Renal cortex interstitium (tissue), 15 donors: ENCODE measurements at places on chromosomes 11 and 22.

DNA sequence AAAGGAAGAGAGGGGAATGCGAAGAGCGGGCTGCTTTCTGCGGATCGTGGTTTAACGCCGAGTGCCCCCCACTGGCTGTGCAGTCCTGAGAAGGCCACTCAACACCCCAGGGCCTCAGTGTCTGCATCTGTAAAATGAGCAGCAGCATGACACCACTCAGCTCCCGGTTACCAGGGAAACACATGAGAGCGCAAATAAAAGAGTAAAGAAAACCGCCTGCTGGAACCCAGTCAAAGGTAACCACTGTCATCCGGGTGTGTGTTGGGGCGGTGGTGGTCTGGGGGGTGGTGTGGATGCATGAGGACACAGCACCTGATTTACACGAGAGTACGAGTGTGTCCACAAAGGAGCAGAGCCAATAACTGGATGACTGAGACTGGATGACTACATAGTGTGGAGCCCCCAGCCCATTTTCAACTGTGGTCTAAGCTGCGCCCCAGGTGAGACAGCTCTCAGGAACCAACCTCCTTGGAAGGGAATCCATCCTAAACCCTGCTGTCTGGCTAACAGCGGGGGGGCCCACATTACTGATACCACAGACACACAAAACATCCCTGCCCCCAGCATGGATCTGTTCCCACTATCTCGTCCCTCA, 5.7 kb downstream of the CELSR1 start:
- no peak for DNase-seq

DNA sequence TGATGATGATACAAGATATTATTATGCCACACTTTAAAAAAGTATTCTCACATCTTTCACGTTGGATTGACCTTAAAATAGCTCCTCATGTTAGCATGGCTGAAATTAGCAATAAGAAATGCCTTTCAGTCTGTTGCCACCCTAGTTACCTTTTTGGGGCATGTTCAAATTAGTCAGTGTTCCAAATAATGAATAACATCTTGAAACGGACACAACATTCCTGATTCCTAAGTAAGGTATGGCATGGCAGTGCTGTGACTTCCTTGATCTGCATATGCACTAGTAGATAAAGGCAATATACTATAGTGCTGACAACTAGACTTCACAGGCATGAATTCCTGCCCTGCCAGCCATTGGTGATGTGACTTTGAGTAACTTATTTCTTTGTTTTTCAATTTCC, 914.5 kb downstream of the METTL15 start:
- no peak for DNase-seq

GRCh38 chr11:75497788-75498409, 27.8 kb downstream of the GDPD5 start:
- no peak for DNase-seq

DNA sequence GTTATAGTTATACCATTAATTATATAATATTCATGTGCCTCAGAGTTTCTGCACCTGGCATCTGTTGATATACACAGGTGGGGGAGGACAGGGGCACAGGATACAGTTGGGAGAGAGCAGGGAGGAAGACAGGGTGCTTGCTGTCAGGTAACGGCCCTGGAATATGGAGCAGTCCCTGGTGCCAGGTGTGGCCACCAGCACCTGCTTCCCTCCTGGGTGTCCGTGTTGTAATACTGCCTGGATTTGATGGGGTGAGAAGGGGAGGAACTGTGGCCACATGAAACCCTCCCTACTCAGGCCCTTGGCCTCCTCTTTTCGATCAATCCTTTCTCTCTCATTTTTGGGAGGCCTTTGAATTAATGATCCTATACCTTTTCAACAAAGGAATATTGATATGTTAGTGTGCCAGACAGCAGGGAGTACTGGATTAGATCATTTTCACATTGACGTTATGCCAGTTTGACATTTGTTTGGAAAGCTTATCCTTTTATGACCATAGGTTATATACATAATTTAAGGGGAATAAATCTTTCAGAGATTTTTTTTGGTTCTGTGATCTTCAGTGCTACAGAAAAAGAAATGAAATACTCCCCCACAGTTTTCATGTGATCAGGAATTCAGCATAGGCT, 88.6 kb downstream of the TEAD1 start:
- DNase-seq: no peak

- DNase-seq: no peak
These were observed 4.7 kb downstream of the MPEG1 start for GRCh38 chr11:59207988-59208451.
